Cerebellar nuclear complex (tissue), 1 donor: ENCODE measurements at places on chromosomes 7 and 10.

- DNase-seq, result no peak
Measured at GRCh38 chr10:101879456-101880231, 36.0 kb upstream of the KCNIP2 start.

- no peak for DNase-seq
Measured at GRCh38 chr10:33273295-33274002, 61.0 kb downstream of the NRP1 start.

GRCh38 chr7:152504367-152504766, 68.6 kb upstream of the KMT2C start:
- no peak for DNase-seq

- no peak for DNase-seq
Measured at GRCh38 chr10:119165171-119166117, at the start of gene SFXN4. TSS of gene SFXN4 (minus strand) at chr10:119165714. CDS start at chr10:119165647, 67 bp downstream.

GRCh38 chr7:122803323-122803722, 82.9 kb downstream of the CADPS2 start:
- DNase-seq, result no peak

- DNase-seq, result no peak
Measured at GRCh38 chr10:3451516-3452172, 279.1 kb upstream of the PITRM1 start.

GRCh38 chr7:94338921-94339371, 55.7 kb upstream of the COL1A2 start:
- no peak for DNase-seq

DNA sequence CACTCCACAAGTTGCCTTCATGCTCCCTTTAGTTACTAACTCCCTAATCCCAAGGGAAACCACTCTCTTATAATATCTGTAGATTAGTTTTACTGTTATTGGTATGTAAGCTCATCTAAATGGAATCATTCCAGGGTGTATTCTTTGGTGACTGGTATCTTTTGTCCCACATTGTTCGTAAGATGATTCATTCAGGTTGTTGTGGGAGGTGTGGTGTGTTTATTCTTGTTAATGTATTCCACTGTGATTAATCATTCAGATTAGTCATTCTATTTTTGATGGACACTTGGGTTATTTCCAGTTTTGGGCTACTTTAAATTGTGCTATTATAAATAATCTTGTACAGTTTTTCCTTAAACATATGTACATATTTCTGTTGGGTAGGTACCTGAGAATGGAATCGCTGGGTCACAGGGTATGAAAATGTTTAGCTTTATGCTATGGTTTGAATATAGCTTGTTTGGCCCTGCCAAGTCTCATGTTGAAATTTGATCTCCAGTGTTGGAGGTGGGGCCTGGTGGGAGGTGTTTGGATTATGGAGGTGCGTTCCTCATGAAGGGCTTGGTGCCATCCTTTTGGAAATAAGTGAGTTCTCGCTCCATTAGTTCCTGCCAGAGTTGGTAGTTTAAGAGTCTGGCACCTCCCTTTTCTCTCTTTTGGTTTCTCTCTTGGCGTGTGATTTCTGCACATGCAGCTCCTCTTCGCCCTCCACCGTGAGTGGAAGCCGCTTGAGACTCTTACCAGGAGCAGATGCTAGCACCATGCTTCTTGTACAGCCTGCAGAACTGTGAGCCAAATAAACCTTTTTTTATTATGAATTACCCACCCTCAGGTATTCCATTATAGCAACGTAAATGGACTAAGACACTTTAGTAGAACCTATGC, 13.8 kb downstream of the BTRC start:
- DNase-seq, result no peak

GRCh38 chr7:95910341-95910740, 138.0 kb downstream of the DYNC1I1 start:
- DNase-seq, result no peak

DNA sequence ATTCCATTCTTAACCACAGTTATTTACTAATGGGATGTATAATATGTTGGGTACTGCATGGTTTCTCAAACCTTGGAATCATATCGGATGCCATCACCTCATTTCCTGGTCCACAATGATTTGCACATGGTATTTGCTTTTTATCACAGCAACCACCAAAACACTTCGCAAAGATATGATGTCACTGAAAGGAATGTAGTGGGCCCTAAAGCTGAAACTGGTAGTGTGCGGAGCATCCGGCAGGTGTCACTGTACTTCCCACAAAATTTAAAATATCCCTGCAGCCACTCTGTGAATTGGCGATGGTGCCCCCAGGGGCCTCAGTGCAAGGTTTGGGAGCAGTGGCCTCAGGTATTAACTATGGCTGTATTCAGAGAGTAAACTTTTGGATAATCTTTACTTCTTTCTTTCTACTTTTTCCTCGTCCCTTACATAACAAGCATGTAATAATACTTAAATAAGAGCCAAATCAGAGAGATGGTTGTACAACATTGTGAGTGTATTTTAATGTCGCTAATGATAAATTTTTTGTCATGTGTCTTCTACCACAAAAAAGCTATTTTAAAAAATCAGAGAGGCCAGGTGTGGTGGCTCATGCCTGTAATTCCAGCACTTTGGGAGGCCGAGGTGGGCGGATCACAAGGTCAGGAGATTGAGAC, 66.2 kb downstream of the FAM241B start:
- DNase-seq, result no peak

- DNase-seq, result no peak
Measured at GRCh38 chr7:40009301-40009700, 59.2 kb downstream of the CDK13 start.

DNA sequence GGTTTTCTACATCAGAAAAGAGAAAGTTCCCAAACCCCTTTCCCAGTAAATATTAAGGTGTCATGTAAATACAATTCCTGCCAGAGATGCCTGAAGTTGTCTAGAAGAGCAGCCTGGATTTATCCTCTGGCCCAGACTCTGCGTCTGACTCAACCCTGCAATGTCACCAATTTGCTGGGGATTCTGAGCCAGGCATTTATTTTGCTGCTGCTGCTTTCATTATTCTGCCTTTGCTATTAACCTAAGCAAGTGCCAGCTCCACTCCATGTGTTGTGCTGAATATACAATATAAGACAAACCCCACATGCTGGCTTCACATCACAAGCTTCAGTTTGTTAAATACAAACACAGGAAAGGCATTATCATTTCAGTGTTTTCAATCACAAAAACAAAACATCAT, 59.1 kb downstream of the ELAPOR2 start:
- DNase-seq, result peak; percentile 63

- no peak for DNase-seq
Measured at GRCh38 chr7:79236352-79237028, 217.0 kb downstream of the MAGI2 start.

DNA sequence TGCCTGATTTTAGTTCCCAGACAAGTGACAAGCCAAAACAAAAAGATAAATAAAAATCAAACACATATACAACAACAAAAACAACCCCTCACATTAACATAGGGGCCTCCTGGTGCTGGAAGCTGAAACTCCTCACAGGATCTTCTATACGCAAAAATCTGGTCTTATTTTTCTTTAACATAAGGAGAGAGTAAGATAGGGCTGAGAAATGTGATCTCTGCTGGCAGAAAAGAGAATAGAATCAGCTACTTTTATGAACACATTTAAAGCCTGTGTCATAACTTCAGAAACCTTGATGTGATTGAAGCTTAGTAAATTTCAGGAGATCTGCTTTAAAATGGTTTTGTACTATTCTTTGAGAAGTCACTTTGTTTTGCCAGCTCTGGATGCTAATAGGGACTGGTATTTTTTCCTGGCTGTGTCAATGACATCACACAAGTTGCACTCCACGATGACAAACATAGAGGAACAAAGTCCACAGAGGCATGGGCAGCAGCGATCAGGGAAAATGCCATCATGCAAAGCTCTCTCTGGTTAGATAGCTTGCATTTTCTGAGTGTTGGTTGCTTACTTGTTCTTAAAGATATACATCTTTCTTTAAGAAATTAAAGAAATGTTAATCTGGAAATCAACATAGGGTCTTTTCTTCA, 176.6 kb upstream of the SP4 start:
- DNase-seq, result no peak

DNA sequence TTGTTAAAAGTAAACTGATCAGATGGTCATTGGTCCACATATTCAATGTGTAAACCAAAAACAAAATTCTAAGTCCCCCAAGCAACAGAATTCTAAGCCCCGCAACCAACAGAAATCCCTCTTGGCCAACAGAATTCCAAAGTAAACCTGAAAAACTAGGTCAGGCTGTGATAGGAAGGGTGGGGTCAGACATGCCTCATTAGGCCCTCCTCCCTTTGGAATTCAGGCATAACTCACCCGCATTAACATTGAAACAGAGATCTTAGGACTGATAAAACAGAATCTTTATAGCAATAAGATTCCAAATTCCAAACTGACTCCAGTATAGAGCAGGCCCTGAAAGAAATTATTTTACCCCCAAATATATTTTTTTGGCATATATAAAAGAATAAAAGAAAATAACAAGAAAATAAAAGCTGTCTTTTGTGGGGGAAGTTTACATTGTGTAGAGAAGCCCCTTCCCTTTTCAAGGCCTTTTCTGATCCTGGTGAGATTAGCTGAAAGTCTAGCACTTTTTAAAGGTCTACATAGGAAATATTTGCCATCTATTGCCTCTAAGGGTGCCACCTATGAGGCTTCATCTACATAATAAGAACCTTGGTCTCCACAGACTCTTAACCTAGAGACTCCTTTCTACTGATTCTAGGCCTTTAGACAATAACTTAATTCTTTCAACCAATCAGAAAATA, 30.5 kb downstream of the GNAT3 start:
- DNase-seq, result no peak

DNA sequence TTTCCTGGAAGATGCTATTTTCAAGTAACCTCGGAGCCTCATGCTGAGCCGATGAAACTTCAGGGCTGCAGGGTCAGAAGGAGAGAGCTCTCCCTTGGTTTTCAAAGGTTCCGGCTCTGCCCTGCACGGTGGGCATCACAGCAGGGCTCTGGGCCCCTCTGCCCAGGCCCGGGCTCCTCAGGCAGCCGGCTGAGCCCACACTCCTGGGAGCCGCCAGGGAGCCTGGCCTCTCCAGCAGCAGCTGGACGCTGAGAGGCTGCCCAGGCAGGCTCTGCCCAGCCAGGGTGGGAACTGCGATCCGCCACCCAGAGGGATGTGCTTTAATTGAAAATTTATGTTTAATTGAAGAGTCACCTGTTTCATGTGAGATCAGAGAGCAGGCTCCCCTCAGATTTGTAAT, 97.5 kb upstream of the MGMT start:
- DNase-seq, result no peak

DNA sequence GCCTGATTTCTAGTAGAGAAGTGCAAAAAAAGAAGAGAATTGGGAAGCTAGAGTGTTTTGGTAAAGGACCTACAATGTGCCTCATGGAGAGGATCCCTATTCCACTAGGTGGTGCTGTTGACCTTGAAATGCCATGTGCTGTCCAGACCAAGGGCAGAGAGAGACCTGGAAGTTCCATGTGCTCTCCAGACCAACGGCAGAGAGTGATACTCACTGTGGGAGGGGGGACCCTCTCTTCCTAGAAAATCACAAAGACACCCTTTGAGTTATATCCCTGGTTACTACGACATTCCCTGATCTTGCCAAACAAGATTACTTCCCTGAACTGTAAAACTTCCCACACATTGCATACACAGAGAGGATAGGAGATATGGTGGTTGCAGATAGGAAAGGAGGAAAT, 212.7 kb upstream of the ZNF804B start:
- DNase-seq, result no peak

DNA sequence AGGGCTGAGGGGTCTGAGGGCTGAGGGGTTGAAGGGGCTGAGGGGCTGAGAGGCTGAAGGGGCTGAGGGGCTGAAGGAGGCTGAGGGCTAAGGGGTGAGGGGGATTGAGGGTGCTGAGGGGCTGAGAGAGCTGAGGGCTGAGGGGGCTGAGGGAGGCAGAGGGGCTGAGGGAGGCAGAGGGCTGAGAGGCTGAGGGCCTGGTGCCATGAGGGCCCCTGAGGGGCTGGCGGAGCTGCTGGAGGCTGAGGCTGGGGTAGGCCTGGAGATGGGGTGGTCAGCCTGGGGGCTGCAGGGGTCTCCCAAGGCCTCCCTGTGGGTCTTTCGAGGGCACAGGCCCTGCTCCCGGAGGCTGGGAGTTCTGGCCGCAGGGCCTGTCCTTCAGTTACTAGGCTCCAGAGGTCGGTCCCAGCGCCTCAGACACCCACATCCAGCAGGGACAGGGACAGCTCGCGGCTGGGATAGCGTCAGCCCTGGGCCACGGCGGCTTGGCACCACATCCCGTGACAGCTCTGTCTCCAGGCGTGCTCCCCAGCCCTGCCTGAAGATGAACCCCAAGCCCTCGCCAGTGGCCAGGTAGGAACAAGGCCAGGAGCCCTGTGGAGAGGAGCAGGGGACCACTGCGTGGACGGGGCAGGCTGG, 16.9 kb downstream of the MYO1G start:
- no peak for DNase-seq

- DNase-seq, result no peak
Measured at GRCh38 chr10:48557511-48558123, 47.3 kb downstream of the ARHGAP22 start.

DNA sequence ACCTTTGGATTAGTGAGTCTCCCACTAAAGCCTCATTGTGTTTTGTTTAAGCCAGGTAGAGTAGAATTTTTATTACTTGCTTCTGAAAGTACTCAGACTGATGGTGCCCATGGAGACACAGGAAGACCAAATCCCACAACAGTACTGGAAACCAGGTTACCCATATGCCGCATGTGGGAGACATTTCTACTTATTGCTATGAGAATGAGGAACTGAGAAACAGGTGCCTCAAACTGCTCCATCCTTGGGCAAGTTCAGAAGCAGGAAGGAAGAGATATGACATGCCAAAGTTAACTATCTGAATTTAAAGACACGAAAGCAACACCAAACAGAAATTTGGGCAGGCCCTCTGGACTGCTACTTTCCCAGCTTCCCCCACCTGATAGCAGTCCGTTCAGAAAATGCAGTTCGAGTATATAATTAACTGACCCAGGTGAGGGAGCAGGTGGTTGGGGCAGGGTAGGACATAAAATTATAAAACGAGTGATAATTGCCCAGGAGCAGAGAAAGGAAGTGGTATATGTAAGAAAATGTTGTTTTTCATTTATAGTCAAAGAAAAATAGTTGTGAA, 382.3 kb upstream of the MTPN start:
- DNase-seq, result no peak

- no peak for DNase-seq
Measured at GRCh38 chr10:10703382-10703781, 314.3 kb upstream of the CELF2 start.

GRCh38 chr10:29295813-29296212, 6.9 kb downstream of the LYZL1 start:
- no peak for DNase-seq

- DNase-seq, result no peak
Measured at GRCh38 chr10:112262546-112262945, 20.7 kb upstream of the TECTB start.

GRCh38 chr7:105006367-105007136, 7.5 kb upstream of the KMT2E start:
- no peak for DNase-seq

DNA sequence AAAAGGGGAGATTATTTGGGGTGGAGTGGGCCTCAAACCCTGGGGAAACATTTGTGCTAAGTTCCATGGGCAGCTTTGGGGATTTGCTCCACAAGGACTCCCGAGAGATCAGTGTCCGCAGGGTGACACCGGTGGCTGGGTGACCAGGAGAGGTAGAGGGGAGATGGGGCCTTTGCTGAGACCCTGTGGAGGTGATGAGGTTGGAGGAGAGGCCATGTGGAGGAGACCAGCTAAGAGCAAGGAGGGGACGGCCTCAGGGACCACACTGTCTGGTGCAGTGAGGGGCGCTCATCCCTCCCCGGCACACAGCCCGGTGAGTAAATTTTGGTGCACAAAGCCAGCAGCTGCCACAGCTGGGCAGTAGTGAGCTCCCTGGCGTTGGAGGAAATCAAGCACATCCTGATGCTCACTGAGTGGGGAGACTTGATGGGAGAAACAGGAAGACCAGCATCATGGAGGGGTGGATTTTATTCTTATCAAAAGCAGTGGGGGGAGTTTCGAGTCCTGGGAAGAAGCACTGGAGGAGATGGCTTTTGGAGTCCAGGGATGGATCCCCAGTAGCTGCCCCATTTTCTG, 20.2 kb upstream of the ELFN1 start:
- no peak for DNase-seq
